ENCODE measurements at places on chromosomes 5 and 9.

- H3K27ac ChIP-seq: no peak overlapping the region
- H3K4me3 ChIP-seq: no peak overlapping the region
- H3K27me3 ChIP-seq: peaks cover 11% of the 10 kb centered on the region
- DNase-seq: no peak
- H3K36me3 ChIP-seq: no peaks in the 10 kb centered on the region
These were observed 82.3 kb downstream of the SECISBP2 start for GRCh38 chr9:89400403-89401116.

GRCh38 chr9:71675857-71676165 is 92.5 kb downstream of the CEMIP2 start:
- H3K4me1 ChIP-seq: 0 out of 2 replicates have a peak, but pooled peaks cover 3% of the 10 kb centered on the region
- H3K4me3 ChIP-seq: no peak overlapping the region
- H3K27me3 ChIP-seq: no peaks in the 10 kb centered on the region
- DNase-seq: no peak
- H3K27ac ChIP-seq: no peak overlapping the region

DNA sequence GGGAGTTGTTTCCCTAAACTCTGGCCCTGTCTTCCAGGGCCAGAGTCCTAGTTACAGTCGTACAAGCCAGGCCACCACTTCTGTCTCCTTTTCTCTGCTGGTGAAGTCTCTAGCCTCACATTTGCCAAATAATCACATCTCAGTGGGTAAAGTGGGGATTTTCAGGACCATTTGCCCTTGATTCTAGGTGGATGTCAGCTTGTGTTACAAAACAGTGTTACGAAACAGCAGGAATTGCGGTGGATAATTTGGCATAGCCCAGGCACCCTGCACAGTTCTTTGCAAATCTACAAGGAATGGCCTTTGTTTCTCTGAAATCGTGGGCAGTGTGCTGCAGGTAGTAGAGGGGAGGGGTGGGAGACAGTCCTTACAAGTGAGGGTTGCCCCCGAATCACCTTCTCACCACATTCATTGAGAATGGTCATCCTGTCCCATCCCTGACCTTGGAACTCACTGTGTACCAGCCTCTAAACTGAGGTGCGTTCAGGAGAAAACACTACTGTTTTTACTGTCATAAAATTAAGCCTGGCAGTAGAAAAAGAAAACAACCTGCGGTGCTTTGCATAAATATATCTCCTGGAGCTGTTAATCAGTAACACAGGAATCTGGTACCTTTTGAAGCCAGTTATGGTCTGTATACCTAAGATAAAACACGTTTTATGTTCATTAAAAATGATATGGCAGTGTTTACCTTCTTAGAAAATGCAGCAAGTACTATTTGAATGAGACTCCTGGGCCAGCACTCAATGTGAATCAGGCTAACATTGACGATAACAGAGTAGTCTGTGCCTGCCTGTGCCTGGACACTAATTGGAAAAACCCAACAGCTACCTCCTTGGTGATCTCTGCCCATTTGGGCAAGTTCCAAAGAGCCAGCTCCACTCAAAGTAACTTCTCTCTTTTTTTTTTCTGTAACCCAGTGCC is 44.3 kb downstream of the CYSTM1 start:
- no peaks in the 10 kb centered on the region for H3K27me3 ChIP-seq
- no peaks in the 10 kb centered on the region for H3K36me3 ChIP-seq
- H3K27ac ChIP-seq: no peak overlapping the region
- H3K4me1 ChIP-seq: peaks cover 14% of the 10 kb centered on the region

DNA sequence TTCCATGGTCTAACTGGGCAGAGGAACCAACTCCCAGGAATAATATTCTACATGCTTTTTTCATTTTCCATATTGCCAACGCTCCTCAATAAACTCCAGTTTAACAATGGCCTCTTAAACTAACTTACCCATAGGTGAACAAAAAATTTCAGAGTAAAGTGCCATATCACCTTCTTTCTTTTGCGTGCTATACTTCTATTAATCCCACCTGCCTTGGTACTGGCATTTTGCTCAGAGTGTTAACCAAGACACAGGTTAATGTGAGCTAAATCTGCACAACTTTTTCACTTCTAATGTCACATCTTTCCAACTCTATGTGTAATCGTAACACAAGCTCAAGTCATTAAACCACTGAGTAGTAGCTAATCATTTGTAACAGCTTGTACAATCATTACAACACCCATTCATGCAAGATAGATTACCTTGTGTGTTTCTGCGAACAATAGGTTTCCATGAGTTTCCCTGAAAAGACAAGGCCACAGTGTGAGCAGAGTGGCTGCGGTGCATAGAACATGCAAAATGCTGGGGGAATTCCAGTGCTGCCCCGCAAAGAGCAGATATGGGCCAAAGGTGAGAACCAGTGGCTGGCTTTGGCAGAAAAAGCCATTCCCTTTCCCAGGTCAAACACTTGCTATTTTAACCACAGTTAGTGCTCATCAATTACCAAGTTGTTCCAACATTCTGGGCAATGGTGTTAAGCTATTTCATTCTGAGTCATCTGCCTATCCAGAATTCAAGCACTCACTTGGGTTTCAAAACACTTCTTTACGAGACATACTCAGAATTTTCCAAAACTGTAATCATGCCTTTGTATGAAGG is 42.8 kb downstream of the TIMD4 start:
- no peaks in the 10 kb centered on the region for H3K36me3 ChIP-seq
- DNase-seq: no peak
- no peaks in the 10 kb centered on the region for H3K27me3 ChIP-seq
- no peak overlapping the region for H3K27ac ChIP-seq

GRCh38 chr5:91361790-91362189 is 21.3 kb downstream of the ARRDC3 start:
- DNase-seq: no peak
- H3K36me3 ChIP-seq: 0 out of 2 replicates have a peak, but pooled peaks cover 2% of the 10 kb centered on the region
- peaks cover 31% of the 10 kb centered on the region for H3K4me1 ChIP-seq
- no peak overlapping the region for H3K4me3 ChIP-seq

DNA sequence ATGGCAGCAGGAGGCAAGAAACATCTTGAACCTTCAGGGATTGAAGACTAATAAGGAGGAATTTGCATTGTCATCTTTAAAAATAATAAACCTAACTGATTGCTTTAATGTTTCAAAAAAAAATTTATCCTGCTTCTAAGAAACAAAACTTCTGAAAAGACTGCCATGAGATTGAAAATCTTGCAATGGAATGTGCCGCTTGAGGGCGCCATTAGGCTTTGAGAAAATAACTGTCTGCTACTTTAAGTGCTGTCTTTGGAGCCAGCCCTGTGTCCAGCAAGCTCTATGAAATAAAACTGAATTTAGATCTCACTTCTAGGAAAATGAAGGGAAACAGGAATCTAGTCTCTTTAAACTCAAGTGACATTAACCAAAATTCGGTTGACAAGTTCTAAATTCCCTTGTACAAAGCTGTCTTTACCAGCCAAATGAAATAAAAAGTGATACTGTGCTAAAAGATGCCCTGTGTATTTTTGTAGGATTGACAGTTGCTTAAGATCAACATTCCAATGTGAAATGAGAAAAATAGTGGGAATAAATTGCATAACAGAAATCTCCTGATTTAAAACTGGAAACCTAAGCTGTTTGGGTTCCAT is 79.4 kb downstream of the ESM1 start:
- H3K27ac ChIP-seq: no peak overlapping the region
- no peaks in the 10 kb centered on the region for H3K36me3 ChIP-seq
- no peak overlapping the region for H3K4me3 ChIP-seq
- peak; percentile 40 for DNase-seq
- H3K27me3 ChIP-seq: no peaks in the 10 kb centered on the region

- no peaks in the 10 kb centered on the region for H3K36me3 ChIP-seq
- DNase-seq: no peak
- H3K27me3 ChIP-seq: no peaks in the 10 kb centered on the region
- no peak overlapping the region for H3K27ac ChIP-seq
- H3K4me1 ChIP-seq: no peaks in the 10 kb centered on the region
These were observed 872.8 kb upstream of the CDH9 start for GRCh38 chr5:27911216-27911615.

DNA sequence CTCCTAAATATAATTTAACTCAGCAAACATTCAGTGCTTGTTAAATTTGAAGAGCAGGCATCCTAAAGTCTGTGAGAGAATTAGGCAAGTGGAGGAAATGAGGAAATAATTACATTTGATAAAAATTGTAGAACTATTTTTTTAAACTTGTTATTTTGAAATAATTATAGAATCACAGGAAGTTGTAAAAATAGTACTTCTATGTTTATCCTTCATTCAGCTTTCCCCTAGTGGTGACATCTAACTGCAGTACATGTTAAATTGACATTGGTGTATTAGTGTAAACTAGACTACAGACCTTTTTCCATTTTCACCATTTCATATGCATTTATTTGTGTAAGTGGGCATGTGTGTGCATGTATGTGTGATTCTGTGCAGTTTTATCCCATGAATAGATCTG is 51.6 kb downstream of the F2RL2 start:
- no peak for DNase-seq
- no peak overlapping the region for H3K4me3 ChIP-seq
- no peak overlapping the region for H3K27ac ChIP-seq
- H3K36me3 ChIP-seq: no peaks in the 10 kb centered on the region
- H3K4me1 ChIP-seq: no peaks in the 10 kb centered on the region
- peaks cover 5% of the 10 kb centered on the region for H3K27me3 ChIP-seq

GRCh38 chr9:86508208-86508903 is 154.1 kb upstream of the TUT7 start:
- H3K4me3 ChIP-seq: no peak overlapping the region
- DNase-seq: no peak
- no peak overlapping the region for H3K27ac ChIP-seq
- H3K27me3 ChIP-seq: no peaks in the 10 kb centered on the region
- peaks cover 6% of the 10 kb centered on the region for H3K4me1 ChIP-seq

DNA sequence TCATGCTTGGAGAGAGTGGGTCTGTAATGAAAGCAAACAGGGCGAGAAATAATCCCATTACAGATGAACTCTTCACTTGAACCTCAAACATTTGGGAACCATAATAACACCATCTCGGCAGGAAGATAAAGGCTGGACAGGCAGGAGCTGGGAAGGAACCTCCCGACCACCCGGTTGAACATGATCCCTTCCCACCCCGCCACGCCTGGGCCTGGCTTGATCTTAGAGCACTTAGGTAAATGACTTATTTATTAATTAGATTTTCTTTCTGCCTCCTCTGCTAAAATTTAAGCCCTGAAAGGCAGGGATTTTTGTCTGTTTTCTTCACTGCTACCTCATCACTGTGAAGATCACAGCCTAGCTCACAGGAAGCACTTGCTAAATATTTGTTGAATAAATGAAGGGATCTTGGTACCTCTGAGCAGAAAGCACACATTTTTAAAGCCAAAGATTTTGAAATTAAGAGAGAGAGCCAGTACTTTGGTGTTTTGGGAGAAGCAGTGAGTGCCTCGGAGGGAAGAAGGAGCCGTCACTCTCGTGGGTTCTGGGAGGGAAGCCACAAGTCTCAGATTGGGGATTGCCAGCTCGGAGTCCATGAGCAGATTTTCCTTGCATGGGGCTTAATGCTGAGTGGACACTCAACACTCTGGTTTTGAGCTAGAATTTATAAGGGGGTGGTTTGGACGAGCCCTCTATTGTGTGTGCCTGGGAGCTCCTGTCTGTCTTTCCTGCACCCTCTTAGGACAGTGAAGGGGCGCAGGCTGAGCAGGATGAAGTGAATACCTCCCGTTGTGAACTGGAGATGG is 133.3 kb downstream of the MACROH2A1 start:
- H3K27me3 ChIP-seq: no peaks in the 10 kb centered on the region
- H3K27ac ChIP-seq: peak overlapping the region; percentile 52
- no peaks in the 10 kb centered on the region for H3K36me3 ChIP-seq
- H3K4me1 ChIP-seq: peaks cover 42% of the 10 kb centered on the region

GRCh38 chr9:69317894-69318293 is 7.1 kb upstream of the ENTREP1 start:
- H3K36me3 ChIP-seq: no peaks in the 10 kb centered on the region
- H3K4me1 ChIP-seq: no peaks in the 10 kb centered on the region

DNA sequence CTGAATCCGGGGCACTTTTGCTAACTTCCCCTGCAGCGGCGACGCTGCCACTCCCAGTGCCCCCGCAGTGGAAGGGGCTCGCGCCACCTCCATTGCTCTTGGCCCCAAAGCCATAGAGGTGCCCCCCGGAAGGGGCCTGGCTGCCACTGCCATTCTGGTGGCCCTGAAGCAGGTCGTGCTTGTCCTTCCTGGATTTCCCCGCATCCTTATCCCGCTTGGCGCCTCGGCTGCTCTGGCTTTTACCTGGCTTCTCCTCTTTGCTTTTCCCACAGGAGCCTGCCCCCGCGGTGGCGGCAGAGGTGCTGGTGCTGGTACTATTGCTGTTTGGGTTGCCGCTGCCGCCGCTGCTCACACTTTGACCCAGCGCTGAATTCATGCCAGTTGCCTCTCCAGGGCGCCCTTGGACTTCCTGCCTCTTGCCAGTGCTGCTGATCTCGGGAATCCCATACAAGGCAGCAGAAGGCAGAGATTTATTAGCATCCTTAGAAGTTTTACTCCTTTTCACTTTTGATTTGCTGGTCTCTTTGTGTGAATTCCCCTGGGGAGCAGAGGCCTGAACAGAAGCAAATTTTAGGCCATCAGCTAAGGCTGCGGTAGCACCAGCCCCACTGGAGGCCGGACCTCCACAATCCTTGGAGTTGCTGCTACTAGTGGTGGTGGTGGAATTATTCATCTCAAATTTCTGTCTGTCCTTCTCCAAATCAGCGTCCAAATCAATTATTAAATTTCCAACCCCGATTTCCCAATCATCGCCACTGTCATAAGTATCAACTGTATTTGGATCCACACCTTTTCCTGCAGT is 2.1 kb downstream of the ZNF608 start:
- peaks cover 20% of the 10 kb centered on the region for H3K4me1 ChIP-seq
- no peaks in the 10 kb centered on the region for H3K27me3 ChIP-seq
- DNase-seq: no peak
- H3K4me3 ChIP-seq: peak overlapping the region; percentile 64
- H3K27ac ChIP-seq: peak overlapping the region; percentile 67

DNA sequence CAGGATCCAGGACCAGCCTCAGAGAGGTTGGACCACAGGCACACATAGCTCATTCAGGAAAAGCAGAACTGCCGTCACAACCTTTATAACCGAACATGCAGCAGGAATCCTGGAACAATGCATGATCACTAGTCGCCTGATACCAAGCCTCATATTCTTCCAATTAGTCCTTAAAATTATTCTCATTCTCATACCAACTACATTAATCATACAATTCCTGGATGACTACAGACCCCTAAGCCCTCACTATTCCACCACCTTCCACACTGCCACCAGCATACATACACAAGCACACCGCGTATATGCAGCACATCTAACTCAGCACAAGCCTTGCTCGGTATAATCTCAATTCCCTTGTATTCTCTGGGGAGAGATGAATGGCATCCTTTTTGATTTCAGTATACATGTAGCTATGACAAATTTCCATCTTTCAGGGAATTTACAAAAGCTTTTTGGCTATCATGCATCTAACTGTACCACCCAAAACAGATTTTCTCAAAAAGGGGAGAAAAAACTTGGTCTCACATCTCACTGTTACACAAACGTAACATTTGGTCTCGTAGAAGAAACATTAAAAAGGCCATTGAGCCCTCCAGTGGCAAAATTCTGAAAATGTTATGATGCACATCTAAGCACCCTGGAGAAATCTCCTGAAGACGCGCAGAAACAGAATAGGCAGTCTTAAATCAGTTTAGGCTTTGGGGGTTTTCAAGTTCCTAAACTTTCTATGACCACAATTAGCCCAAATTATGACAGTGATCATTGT is 46.2 kb downstream of the MCTP1 start:
- no peak overlapping the region for H3K4me3 ChIP-seq
- peaks cover 4% of the 10 kb centered on the region for H3K4me1 ChIP-seq
- no peak overlapping the region for H3K27ac ChIP-seq
- no peaks in the 10 kb centered on the region for H3K27me3 ChIP-seq
- no peaks in the 10 kb centered on the region for H3K36me3 ChIP-seq
- peak; percentile 64 for DNase-seq

GRCh38 chr9:116020801-116021200 is 132.8 kb upstream of the PAPPA start:
- H3K27me3 ChIP-seq: no peaks in the 10 kb centered on the region
- H3K36me3 ChIP-seq: no peaks in the 10 kb centered on the region
- peaks cover 6% of the 10 kb centered on the region for H3K4me1 ChIP-seq
- DNase-seq: no peak
- H3K4me3 ChIP-seq: no peak overlapping the region
- no peak overlapping the region for H3K27ac ChIP-seq

Measured in SJCRH30 (cell line).